ENCODE measurements at places on chromosomes 11 and 22. TPM values are rescaled to one million over a fixed set of nuclear protein-coding genes. Genes with fewer than 3 reads are reported as not detected.
A peak's percentile ranks its signal among the peaks of the same experiment; 100 is the strongest.

Gene HPS4
- polyA plus RNA-seq = 17.2 TPM

DNA sequence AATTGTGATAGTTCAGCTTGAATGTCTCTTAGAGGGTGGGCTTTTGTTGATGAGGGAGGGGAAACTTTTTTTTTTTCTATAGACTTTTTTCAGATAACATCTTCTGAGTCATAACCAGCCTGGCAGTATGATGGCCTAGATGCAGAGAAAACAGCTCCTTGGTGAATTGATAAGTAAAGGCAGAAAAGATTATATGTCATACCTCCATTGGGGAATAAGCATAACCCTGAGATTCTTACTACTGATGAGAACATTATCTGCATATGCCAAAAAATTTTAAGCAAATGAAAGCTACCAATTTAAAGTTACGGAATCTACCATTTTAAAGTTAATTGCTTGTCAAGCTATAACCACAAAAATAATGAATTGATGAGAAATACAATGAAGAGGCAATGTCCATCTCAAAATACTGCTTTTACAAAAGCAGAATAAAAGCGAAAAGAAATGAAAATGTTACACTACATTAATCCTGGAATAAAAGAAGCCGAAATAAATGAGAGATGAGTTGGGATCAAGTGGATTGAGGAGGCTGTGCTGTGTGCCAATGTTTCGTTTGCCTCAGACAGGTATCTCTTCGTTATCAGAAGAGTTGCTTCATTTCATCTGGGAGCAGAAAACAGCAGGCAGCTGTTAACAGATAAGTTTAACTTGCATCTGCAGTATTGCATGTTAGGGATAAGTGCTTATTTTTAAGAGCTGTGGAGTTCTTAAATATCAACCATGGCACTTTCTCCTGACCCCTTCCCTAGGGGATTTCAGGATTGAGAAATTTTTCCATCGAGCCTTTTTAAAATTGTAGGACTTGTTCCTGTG lies 3.9 kb downstream of the MALAT1 start:
- DNase-seq = peak; percentile 74
- H3K27ac ChIP-seq = peak overlapping the region; percentile 100
- peaks cover 75% of the 10 kb centered on the region for H3K36me3 ChIP-seq
- no peaks in the 10 kb centered on the region for H3K27me3 ChIP-seq
- peaks cover 9% of the 10 kb centered on the region for H3K4me1 ChIP-seq

Gene WNT11
- not detected for polyA plus RNA-seq

DNA sequence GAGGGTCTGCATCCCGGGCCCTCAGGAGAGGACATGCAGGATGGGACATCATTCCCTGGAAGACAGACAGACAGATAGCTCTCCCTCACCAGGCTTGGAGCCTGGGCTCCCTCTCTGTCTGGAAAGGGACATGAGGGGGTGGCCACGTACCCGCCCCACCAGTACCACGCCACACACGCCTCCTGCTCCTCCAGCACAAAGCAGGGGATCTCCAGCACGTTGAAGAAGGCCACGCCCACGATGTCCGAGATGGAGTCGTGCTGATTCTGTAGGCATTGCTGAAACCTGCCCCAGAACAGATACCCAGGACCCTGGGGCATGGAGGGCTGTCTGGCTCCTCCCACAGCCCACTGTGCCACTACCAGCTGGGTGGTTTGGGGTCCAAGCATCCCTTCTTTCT lies 2.2 kb downstream of the PLA2G3 start:
- no peak overlapping the region for H3K4me3 ChIP-seq
- no peaks in the 10 kb centered on the region for H3K36me3 ChIP-seq
- H3K4me1 ChIP-seq = no peaks in the 10 kb centered on the region
- no peak for DNase-seq
- no peak overlapping the region for H3K27ac ChIP-seq

Gene OR51I1
- polyA plus RNA-seq = not detected

Gene DRICH1
- not detected for polyA plus RNA-seq

Gene PTPN5
- not detected for polyA plus RNA-seq

DNA sequence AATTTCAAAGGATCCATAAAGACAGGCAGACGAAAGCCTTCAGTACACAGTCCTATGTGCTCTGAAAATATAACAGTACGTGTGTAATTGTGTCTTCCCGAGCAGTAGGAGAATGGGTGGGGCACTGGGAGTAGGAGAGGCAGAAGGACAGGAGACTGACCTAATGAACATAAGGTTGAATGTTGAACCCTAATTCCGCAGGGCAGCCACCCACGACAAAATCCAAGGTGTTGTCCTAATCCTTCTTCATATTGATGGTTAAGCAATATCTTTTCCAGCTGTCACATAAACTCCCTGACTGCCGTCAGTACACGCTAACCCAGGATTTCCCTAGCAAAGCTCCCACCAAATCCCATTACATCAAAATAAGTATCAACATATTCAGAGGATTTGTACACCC lies 34.5 kb downstream of the SPATA19 start:
- no peaks in the 10 kb centered on the region for H3K27me3 ChIP-seq
- no peak overlapping the region for H3K4me3 ChIP-seq
- DNase-seq = no peak
- no peaks in the 10 kb centered on the region for H3K36me3 ChIP-seq

- H3K4me3 ChIP-seq = no peak overlapping the region
- H3K4me1 ChIP-seq = no peaks in the 10 kb centered on the region
- H3K27ac ChIP-seq = no peak overlapping the region
- DNase-seq = no peak
- H3K27me3 ChIP-seq = peaks cover 77% of the 10 kb centered on the region
These were observed 85.5 kb downstream of the PDE2A start for GRCh38 chr11:72588421-72589410.

DNA sequence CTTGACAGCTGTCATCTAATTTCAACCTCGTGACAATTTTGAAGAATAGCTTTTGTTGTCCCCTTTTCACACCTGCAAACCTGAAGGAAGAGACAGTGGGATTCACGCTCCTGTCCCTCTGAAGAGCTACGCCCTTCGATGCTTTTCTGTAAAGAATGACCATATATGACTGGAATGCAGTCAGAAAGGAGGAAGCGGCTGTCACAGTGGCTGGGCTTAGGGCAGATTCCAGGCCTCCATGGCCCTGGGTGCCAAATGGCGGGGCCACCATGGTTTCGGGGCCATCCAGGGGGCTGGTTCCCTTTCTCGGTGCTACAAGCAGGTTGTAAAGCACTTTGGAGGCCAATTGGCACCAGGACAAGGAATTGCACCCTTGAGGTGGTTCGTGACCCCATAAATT lies 22.2 kb upstream of the FGF19 start:
- no peak for DNase-seq
- no peaks in the 10 kb centered on the region for H3K36me3 ChIP-seq

Gene POU2AF1
- 0.09 TPM for polyA plus RNA-seq

- DNase-seq = no peak
- no peak overlapping the region for H3K4me3 ChIP-seq
- H3K27me3 ChIP-seq = no peaks in the 10 kb centered on the region
- H3K27ac ChIP-seq = no peak overlapping the region
- H3K36me3 ChIP-seq = no peaks in the 10 kb centered on the region
These were observed 19.8 kb upstream of the TLCD5 start for GRCh38 chr11:120305286-120305685.

DNA sequence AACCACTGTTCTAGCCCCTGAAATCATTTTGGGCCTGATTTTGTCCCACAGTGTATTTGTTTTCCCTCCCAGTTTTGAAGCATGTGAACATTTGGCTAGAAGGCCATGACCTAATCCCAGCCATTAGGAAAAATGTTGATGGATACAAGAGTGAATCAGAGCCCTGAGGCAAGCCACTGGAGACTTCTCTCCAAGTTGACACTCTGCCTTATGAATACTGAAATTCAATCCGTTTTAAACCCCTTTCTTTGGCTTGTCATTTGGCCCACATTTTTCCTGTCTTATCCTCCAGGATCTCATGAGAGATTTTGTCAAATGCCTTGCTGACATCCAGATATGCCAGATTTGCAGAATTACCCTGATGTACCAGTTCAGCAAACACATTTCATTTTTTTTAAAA lies 158.8 kb downstream of the FAT3 start:
- H3K4me3 ChIP-seq = no peak overlapping the region
- DNase-seq = peak; percentile 81
- no peaks in the 10 kb centered on the region for H3K36me3 ChIP-seq

- H3K27ac ChIP-seq = no peak overlapping the region
- H3K4me3 ChIP-seq = no peak overlapping the region
- DNase-seq = no peak
- no peaks in the 10 kb centered on the region for H3K27me3 ChIP-seq
- no peaks in the 10 kb centered on the region for H3K36me3 ChIP-seq
- H3K4me1 ChIP-seq = no peaks in the 10 kb centered on the region
These were observed 83.9 kb upstream of the MTNR1B start for GRCh38 chr11:92885600-92885999.

DNA sequence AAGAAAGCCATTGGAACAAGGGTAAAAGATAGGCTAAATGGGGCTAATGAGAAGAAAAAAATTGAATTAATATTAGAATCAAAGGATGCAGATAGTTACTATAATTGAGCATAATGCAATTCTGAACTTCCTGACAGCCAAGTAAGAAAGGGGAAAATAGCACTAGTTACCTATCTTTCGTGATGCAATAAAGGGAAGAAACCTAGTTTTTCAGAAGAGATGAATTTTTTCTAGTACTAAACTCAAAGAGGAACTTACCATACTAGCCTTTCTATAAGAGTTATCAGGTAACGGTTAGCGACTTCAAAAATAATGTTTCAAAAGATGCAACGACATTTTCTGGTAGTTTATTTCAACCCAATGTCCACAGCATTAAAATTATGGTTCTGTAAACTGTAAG lies 8.8 kb upstream of the WT1 start:
- H3K4me3 ChIP-seq = no peak overlapping the region
- peaks cover 71% of the 10 kb centered on the region for H3K27me3 ChIP-seq
- H3K27ac ChIP-seq = no peak overlapping the region

Gene SLC22A9
- not detected for polyA plus RNA-seq

- peak overlapping the region; percentile 59 for H3K27ac ChIP-seq
- H3K4me3 ChIP-seq = peak overlapping the region; percentile 96
- no peaks in the 10 kb centered on the region for H3K27me3 ChIP-seq
- DNase-seq = peak; percentile 72
- peaks cover 16% of the 10 kb centered on the region for H3K4me1 ChIP-seq
- H3K36me3 ChIP-seq = no peaks in the 10 kb centered on the region
These were observed 697 bp downstream of the RNF169 start for GRCh38 chr11:74749127-74749964.

- peaks cover 63% of the 10 kb centered on the region for H3K4me1 ChIP-seq
- peaks cover 12% of the 10 kb centered on the region for H3K36me3 ChIP-seq
- H3K27ac ChIP-seq = peak overlapping the region; percentile 91
- H3K27me3 ChIP-seq = no peaks in the 10 kb centered on the region
These were observed 28.8 kb downstream of the YAP1 start for GRCh38 chr11:102139081-102139498.

DNA sequence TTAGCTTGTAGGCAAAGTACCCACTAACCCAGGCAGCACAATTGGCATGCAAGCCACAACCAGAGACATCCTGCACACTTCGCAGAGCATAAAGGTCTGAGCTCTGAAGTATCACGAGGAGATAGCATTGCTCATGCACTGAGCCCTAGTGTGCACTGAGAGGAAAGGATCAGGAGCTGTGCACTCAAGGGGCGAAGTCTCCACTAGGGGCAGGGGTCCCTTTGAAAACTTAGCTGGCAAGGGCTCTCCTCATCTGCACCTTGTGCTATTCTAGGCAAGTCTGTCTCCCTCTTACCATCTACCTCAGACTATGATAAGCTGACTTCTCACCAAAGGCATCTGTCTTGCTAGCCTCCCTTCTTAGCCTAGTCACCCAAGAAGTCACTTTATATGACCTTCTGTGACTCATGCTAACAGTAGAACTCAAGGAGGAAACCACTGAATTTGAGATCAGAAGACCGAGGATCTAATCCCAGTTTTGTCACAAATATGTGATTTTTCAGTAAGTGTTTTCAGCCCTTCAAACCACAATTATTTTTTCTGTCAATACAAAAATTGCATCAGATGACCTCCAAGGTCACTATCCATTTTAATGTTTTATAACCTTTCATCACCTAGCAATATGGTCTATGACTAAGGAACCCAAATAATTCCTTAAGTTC lies 1078.0 kb downstream of the NTM start:
- no peaks in the 10 kb centered on the region for H3K27me3 ChIP-seq
- no peaks in the 10 kb centered on the region for H3K36me3 ChIP-seq
- H3K4me1 ChIP-seq = peaks cover 37% of the 10 kb centered on the region
- peak; percentile 71 for DNase-seq
- no peak overlapping the region for H3K27ac ChIP-seq

DNA sequence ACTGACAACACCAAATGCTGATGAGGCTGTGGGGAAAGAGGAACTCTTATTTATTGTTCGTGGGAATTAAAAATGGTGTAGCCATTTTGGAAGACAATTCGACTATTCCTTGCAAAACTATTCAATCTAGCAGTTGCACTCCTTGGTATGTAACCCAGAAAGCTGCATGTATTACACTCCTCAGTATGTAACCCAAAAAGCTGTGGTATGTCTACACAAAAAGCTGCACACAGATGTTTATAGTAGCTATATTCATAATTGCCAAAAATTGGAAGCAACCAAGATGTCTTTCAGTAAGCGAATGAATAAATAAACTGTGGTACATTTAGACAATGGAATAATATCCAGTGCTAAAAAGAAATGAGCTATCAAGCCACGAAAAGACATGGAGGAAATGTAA lies 4.9 kb downstream of the NNMT start:
- H3K27ac ChIP-seq = peak overlapping the region; percentile 100
- H3K36me3 ChIP-seq = peaks cover 77% of the 10 kb centered on the region
- H3K4me3 ChIP-seq = peak overlapping the region; percentile 99
- no peaks in the 10 kb centered on the region for H3K27me3 ChIP-seq

Gene SAA2
- polyA plus RNA-seq = not detected

DNA sequence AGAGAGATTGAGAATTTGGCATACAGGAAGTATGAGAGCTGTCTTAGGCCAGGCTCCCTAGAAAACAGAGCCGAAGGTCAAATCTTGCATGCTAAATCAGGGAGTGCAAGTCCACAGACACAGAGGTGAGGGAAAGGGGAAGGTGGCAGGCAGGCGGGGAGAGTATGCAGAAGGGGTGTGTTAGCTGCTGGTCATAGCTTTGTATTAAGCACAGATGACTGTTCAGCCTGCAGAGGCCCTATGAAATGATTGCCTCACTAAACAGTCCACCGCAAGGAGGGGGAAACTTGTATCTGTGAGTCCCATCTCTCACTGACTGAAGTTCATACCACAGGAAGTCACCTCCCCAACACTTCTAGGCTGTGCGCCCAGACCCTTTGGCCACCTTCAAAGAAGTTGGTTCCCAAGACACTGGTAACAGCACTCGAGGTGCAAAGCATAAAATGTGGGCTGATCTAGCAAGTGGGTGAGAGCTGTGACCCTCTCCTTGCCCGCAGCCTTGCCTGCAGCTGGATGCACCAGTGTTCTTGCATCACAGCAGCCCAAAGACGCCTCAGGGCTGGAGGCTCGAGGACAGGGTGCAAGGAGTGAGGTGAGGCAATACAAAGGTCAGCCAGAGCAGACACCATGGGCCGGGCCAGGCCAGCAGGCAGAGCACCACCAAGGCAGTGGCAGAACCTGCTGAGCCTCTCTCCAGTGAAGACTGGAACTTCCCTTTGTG lies 115.3 kb upstream of the TBCEL start:
- peaks cover 13% of the 10 kb centered on the region for H3K27me3 ChIP-seq
- no peaks in the 10 kb centered on the region for H3K4me1 ChIP-seq
- DNase-seq = no peak
- H3K4me3 ChIP-seq = no peak overlapping the region

Gene TST
- polyA plus RNA-seq = 16.9 TPM

Gene PRDM11
- 0.24 TPM for polyA plus RNA-seq

GRCh38 chr22:43995798-43996169 lies 28.3 kb upstream of the PARVB start:
- peaks cover 16% of the 10 kb centered on the region for H3K4me1 ChIP-seq
- peaks cover 5% of the 10 kb centered on the region for H3K36me3 ChIP-seq
- no peak for DNase-seq
- no peaks in the 10 kb centered on the region for H3K27me3 ChIP-seq

All from GM23248 (cell line).